MV-4-11 (cell line): ENCODE measurements at places on chromosomes 13 and 19.

GRCh38 chr19:55355213-55355821, 798 bp upstream of the COX6B2 start:
- no peak for DNase-seq

DNA sequence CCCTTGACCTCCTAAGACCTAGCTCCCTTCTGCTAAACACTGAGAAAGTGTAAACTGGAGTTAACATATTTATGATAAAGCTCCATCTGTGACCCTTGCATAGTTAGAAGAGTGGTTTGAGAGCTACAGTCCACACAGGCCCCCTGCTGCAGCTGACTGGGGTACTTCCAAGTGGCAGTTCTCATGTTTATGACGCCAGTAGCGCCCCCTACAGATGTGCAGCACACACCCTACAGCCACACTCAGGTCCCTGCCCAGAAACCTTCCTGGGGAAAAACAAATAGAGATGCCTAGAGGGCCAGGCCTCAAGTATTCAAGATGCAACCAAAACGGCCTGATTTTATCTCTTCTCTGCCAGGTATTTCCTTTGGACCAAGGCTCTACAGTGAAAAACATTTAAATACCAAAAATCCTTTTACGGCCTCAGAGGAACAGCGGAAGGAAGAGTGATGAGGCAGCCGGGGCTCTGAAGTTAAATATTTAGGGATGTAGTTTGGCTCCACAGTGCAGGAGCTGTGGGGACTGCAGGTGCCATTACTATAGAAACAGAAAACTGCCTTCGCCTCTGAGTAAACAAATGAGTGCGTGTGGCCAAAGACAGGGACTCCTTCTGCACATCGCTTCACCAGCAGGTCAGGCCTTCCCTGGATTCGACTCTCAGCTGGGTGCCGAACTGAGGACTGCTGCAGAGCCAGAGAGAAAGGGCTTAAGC, 553.1 kb downstream of the EFNB2 start:
- no peak for DNase-seq

- no peak for DNase-seq
These were observed 11.4 kb downstream of the ETFB start for GRCh38 chr19:51354742-51355148.

- no peak for DNase-seq
These were observed 94.7 kb downstream of the MIPEP start for GRCh38 chr13:23794267-23795161.
